ENCODE measurements at places on chromosomes 5 and 9.

DNA sequence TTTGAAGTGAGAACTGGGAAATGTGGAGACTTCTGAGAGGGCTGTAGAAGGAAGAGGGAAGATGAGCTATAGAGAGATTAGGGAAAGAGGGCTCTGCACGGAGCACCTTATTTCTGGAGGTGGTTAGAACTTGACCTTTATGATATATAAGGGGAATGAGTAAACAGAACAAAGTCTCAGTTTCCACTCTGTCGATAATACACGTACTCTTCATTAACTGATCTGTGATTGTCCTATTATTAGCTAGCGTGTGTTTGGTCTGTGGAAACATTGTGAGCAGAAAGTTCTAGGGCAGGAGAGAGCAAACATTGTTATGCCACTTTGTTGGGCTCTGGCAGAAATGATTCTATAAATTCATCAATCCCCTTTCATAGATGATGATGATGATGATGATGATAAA lies 118.5 kb downstream of the UGCG start:
- no peaks in the 10 kb centered on the region for H3K36me3 ChIP-seq
- no peak for DNase-seq
- peak overlapping the region; percentile 1 for H3K27ac ChIP-seq
- H3K4me1 ChIP-seq = peaks cover 8% of the 10 kb centered on the region
- H3K4me3 ChIP-seq = no peak overlapping the region
- no peaks in the 10 kb centered on the region for H3K27me3 ChIP-seq

GRCh38 chr9:116207371-116208111 lies 54.0 kb downstream of the PAPPA start:
- no peaks in the 10 kb centered on the region for H3K36me3 ChIP-seq
- no peak overlapping the region for H3K4me3 ChIP-seq
- DNase-seq = no peak
- no peaks in the 10 kb centered on the region for H3K27me3 ChIP-seq

DNA sequence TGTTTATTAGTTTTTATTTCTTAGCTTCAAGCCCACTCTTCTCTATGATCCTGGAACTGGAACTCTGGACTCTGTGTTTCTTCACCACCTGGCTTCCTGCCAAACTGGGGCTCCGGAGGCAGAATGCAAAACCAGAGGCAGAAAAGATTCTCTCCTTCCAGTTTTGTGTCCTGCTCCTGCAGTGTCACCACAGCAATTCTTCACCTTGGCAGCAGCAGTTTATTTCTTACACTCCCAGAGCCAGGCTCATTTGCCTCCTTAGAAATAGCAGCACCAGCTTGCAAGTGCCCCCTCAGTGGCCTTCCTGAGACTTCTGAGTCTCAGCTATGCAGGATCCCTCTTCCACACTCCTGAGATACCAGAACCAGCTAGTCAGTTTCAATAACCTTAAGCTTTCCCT lies 26.7 kb upstream of the CAMK4 start:
- no peaks in the 10 kb centered on the region for H3K36me3 ChIP-seq
- no peak for DNase-seq
- H3K27me3 ChIP-seq = peaks cover 10% of the 10 kb centered on the region
- H3K4me1 ChIP-seq = peaks cover 6% of the 10 kb centered on the region
- no peak overlapping the region for H3K27ac ChIP-seq
- no peak overlapping the region for H3K4me3 ChIP-seq

DNA sequence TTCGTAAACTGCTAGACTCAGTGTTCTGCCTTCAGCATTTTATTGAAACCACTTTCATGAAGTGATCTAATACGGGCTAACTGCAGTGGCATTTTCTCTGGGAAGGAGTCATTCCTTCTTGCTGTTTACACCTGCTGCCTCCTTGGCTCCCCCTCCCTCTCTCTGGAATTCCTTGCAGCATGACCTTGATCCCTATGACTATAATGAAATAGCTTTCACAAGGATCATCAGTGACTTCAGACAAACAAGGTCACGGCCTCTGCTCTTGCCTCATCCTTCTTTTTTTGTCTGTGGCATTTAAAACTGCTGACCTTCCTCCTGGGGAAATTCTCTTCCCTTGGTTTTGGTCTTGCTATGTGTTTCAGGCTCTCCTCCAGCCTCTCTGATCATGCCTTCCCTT lies 90.2 kb downstream of the ZNF462 start:
- H3K36me3 ChIP-seq = no peaks in the 10 kb centered on the region
- DNase-seq = no peak
- H3K27me3 ChIP-seq = no peaks in the 10 kb centered on the region

DNA sequence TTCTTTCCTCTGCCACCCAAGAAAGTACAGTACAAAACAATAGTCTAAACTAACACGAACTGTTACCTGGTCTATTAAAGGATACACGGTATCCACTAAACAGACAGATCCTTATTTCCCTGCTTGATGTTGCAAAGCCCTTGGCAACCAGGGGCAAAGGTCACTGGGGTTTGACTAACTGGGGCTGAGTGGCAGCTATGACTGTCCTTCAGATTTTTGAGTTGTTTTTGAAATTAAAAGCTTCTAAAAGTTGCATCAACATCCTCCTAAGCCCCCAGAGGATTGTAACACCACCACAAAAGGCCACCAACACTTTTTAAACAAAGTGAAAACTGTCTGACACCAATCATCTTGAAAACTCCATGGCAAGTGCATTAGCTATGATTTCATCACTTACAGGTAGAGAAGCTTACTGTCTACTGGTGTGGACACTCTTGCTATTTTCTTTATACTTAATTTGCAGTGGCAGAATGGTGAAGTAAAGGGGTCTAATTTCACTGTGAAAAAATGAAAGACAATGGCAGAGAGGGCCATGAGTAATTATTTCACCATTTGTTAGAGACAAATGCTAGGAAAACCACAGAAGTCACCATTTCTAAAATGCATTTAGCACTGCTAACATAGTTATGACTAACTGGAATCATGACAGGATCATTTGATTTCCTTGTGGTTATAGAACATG lies 292.4 kb downstream of the EFNA5 start:
- peaks cover 2% of the 10 kb centered on the region for H3K36me3 ChIP-seq
- H3K27me3 ChIP-seq = peaks cover 20% of the 10 kb centered on the region
- H3K4me3 ChIP-seq = no peak overlapping the region
- DNase-seq = no peak
- no peaks in the 10 kb centered on the region for H3K4me1 ChIP-seq

DNA sequence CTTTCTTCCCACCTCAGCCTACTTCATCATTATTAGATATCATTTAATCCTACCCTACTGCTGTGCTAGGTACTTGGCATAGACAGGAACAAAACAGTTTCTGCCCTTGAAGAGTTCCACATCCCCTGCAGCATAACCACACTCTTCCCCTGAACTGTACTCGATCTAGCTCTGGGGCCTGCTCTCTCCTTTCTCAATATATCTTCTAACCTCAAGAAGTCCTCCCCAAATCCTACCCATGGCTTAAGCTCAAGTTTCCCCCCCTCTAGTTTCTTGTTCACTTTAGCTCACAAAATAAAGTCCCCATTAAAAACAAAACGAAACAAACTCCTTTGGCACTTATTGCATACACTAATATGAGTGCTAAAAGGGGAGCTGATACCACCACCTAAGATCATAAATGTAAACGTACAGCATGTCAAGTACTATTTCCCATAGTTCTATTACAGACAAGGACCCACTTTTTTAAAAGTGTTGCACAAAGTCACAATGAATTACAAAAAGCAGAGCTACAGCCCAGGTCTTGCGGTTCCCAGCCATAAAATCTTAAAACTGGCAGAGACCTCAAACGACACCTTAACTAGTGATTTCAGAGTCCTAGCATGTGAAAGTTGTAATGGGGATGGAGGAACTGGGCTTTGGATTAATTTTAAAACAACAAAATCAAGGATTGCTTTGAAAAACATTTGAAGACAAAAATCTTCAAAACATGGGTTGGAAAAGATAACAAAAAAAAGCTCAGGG lies 80.7 kb downstream of the PTPDC1 start:
- H3K27me3 ChIP-seq = peaks cover 5% of the 10 kb centered on the region
- H3K4me3 ChIP-seq = peak overlapping the region; percentile 92
- H3K36me3 ChIP-seq = no peaks in the 10 kb centered on the region
- H3K27ac ChIP-seq = peak overlapping the region; percentile 89

DNA sequence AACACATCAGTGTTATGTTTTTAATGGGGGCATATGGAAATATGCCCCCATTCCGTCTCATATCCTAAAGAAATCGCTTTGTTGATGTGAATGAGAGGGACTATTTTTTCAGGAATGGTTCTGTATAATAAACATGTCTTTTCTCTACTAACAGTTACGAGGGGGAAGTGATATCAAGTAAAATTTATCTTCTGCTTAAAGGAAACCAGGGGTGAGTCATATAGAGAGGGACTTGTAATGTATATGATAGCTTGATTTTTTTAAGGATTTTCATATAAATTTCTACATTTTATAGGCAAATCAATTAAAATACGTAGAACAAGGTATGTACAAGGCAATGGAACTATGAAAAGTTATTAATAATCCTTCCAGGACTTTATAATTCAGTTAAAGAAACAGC lies 207.1 kb downstream of the SEMA5A start:
- no peak overlapping the region for H3K4me3 ChIP-seq
- no peak overlapping the region for H3K27ac ChIP-seq
- H3K4me1 ChIP-seq = no peaks in the 10 kb centered on the region
- no peaks in the 10 kb centered on the region for H3K36me3 ChIP-seq
- no peaks in the 10 kb centered on the region for H3K27me3 ChIP-seq

DNA sequence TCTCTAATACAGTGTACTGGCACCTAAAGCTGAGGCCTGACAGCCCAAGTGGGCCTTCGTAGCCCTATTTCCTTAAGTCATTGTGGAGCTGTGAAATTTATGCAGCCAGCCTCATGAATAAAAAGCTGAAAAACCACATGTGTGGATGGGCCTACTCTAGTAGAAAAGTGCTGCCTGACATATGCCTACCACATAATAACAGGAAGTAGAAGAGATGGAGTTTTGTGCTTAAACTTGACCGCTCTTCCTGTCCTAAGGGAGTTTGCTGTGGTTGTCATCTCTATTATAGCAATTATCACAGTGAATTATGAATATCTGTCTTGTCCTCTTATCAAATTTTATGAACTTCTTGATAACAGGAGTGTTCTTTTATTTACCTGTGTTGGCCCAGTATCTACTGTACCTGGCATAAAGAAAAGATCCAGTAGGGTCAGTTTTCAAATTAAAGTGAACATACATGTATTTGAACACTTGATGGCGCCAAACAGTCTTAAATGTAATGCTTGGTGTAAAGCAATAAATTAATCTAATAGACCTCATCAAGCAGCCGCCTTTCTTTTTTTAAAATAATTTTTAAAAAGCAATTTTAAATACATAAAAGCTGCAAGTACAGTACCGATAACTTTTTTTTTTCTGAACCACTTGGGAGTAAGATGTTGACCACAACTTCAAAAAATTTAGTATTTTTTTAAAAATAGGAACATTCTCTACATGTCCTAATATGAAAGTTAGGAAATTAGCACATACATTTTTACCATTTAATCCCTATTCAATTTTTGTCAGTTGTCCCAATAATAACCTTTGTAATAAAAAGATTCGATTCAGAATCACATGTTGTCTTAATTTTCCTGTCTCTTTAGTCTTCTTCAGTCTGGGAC lies 51.0 kb downstream of the FKTN start:
- no peak overlapping the region for H3K4me3 ChIP-seq
- DNase-seq = no peak
- no peaks in the 10 kb centered on the region for H3K27me3 ChIP-seq
- H3K27ac ChIP-seq = no peak overlapping the region
- H3K4me1 ChIP-seq = peaks cover 2% of the 10 kb centered on the region
- peaks cover 4% of the 10 kb centered on the region for H3K36me3 ChIP-seq

- H3K4me3 ChIP-seq = peak overlapping the region; percentile 86
- peaks cover 19% of the 10 kb centered on the region for H3K4me1 ChIP-seq
- peak overlapping the region; percentile 83 for H3K27ac ChIP-seq
- no peaks in the 10 kb centered on the region for H3K27me3 ChIP-seq
- H3K36me3 ChIP-seq = peaks cover 2% of the 10 kb centered on the region
Measured at GRCh38 chr9:22208846-22209585, 199.9 kb upstream of the CDKN2B start.
